ENCODE measurements at places on chromosomes 5 and 9.

GRCh38 chr9:37976714-37977477 lies 73.0 kb upstream of the SLC25A51 start:
- no peak for DNase-seq

DNA sequence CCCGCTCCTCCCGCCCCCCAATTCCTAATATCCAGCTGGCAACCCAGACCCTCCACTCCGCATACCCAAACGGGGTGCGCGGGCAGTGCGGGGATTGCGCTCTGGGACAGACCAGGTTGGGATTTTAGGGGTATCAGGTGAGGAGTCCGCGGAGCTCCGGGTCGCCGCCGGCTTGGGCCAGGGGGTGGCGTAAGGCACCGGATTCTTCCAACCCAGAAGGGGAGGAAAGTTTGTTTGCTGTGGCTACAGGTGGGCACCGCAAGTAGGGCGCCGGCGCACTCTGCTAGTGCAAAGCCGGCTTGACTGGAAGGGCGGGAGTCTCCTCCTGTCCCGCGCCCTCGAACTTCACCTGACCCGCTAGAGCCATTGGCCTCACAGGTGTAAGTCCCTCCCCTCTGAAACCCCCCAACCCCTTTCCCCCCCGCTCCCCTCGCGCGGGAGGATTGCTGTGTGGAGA lies 709 bp downstream of the IQGAP2 start:
- DNase-seq = peak; percentile 74

- no peak for DNase-seq
These were observed 116.6 kb upstream of the BOD1 start for GRCh38 chr5:173733021-173733420.

- no peak for DNase-seq
These were observed 345.7 kb upstream of the WWC1 start for GRCh38 chr5:167945542-167946384.

- DNase-seq = no peak
These were observed 9.5 kb upstream of the QRFP start for GRCh38 chr9:130905902-130906734.

GRCh38 chr5:1913578-1913977 lies 30.9 kb upstream of the IRX4 start:
- no peak for DNase-seq

GRCh38 chr5:132238901-132239500 lies 11.3 kb upstream of the P4HA2 start:
- no peak for DNase-seq

GRCh38 chr5:78640662-78641474 lies 7.7 kb downstream of the LHFPL2 start:
- no peak for DNase-seq

DNA sequence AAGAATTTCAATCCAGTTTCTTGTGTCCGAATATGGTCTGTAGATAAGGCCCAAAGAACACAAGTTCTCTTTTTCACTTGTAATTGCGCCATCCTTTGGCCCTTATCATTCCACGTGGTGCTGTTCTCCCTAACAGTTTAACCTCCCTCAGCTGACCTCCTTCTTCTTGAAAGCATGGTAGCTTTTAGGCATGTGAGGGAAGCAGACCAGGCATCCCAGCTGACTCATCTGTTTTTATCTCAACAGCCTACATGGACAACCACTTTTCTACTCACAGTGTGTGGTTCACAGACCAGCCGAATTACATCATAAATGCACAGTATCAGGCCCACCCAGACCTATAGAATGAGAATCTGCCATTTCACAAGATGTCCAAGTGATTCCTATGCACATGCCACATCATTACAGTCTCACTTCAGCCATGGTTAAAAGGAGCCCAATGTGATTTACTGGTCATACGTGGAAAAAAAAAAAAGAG lies 26.9 kb upstream of the PLIN2 start:
- no peak for DNase-seq

DNA sequence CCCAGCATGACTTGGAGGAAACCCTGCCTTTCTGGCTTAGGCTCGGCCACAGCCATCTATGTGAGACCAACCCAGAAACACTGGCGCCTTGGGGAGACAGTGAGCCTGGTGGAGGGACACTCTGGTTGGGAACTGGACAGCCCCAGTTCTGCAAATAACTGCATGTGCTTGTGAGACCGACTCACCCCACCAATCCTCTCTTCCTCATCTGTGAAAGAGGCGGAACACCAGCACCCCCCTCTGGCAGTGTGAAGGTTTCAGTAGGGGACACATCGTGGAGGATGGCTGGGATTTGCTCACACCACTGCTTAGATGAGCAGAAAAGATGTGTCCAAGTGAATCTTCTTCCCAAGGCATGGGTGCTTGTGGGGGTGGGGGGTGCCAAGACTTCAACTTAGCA lies 43.4 kb upstream of the N4BP3 start:
- no peak for DNase-seq

GRCh38 chr5:91271999-91272398 lies 111.1 kb downstream of the ARRDC3 start:
- DNase-seq = peak; percentile 67

GRCh38 chr5:88452820-88453219 lies 184.2 kb upstream of the TMEM161B start:
- no peak for DNase-seq

- DNase-seq = no peak
These were observed 99.7 kb downstream of the THBS4 start for GRCh38 chr5:80134876-80135275.

GRCh38 chr5:139637438-139638089 lies 10.6 kb upstream of the CXXC5 start:
- DNase-seq = peak; percentile 90

- DNase-seq = no peak
These were observed 28.0 kb downstream of the NLN start for GRCh38 chr5:65749956-65750355.

DNA sequence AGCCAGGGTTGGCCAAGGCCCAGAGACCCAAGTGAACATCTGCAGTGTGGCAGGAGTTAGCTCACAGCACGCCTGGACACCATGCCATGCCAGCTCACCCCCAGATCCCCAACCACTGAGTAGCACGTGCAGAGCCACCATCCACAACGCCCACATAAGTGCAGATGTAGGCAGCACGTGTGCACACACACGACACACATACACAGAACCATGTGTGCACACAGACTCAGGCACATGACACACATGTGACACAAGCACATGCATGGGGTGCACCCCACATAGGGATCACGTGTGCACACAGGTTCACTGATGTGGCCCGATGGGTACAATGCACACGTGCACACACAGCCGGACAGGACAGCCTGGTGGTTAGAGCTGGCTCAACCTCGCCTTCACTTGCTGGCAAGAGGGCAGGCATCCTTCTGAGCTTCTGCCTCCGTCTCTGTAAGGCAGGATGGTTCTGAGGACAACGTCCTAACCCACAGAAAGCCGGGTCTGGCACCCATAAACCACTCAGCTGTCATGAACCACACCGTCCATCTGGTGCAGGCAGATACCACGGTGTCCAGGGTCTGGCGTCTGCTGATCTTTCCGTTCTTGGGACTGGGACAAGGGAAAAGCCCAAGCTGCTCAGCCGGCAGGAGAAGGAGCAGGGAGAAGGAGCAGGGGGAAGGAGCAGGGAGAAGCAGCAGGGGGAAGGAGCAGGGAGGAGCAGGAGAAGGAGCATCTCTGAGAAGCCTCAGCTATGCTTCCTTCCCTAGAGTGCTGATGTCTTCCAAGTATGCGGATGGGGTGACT lies 12.0 kb downstream of the LRRC26 start:
- DNase-seq = no peak

- no peak for DNase-seq
These were observed 30.9 kb downstream of the KCTD16 start for GRCh38 chr5:144201588-144201987.

DNA sequence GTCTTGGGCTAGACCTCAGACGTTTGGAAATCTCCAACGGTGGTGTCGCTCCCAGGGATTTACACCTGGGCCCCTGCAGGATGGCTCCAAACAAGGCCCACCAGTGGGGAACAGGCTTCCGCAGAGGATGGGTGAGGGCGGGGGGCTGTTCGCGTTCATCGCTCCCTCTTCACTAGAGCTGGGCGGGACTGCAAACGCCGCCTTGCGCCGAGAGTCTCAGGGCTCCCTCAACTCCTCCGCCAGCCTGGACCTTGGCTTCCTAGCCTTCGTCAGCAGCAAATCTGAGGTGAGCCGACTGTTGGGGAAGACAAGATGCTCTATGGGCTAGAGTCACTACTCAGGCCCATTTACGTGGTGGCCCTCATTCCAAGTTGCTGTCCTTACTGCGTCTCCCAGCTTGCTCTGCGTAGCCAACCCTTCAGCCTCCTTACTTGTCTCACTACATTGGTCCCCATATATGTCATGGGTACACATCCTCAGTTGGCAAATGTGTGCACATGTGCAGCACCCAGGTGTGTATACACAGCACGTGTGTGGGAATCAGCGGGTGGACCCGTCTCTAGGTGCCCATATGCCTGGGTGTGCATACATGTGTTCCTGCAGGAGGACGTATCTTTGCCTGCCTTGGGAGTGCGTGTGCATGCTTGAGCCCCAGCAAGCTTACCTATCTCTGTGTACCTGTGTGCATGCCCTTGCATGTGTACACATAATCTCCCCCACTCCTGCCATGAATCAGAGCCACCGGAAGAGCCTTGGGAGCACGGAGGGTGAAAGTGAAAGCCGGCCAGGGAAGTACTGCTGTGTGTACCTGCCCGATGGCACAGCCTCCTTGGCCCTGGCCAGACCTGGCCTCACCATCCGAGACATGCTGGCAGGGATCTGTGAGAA lies 10.5 kb downstream of the RGS14 start:
- no peak for DNase-seq

GRCh38 chr5:56259002-56259511 lies 25.9 kb upstream of the ANKRD55 start:
- DNase-seq = peak; percentile 8

GRCh38 chr5:96857924-96858323 lies 18.4 kb upstream of the ERAP2 start:
- DNase-seq = no peak

DNA sequence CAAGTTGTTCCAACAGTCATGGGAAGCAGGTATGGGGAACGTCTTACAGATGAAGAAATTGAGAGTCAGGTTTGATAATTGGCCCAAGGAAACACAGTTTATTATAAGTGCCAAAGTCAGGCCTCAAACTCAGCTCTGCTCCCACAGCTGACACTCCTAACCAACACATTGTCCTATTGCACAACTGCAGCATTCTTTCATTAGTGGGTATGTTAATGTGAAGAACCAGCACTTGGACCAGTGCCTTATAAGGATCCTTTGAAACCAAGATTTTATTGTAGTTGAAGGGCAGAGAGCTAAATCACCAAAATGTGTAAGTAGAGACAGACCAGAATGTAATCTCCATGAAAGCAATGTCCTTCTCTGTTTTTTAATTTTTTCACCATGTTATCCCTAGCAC lies 56.1 kb downstream of the GRIA1 start:
- DNase-seq = no peak

- DNase-seq = no peak
These were observed 468.6 kb downstream of the GADD45G start for GRCh38 chr9:90073186-90073945.

DNA sequence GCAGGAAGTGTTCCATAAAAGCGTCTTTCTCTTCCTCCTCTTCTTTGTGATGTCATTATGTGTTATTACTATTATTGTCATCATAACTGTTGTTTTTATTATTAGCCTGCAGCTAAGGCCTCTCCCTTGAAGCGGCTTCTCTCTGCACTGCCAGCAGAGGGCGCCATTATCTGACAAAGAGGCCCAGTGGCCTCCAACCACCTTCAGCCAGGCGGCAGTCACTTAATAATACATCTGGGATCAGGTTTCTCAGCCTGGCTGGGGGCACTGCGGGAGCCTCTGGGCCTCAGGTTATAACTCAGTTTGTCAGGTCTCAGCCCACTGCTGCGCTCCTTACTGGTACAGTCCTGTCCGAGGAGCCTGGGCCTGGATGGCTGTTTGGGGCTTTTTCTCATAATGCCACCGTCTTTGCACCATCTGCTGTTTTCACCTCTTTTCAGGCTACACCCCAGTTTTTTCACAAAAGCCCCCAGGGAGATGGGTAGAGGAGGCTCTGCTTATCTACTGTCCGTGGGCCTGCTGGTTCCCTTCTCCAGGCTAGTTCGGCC lies 281.9 kb downstream of the NSG2 start:
- DNase-seq = peak; percentile 27

DNA sequence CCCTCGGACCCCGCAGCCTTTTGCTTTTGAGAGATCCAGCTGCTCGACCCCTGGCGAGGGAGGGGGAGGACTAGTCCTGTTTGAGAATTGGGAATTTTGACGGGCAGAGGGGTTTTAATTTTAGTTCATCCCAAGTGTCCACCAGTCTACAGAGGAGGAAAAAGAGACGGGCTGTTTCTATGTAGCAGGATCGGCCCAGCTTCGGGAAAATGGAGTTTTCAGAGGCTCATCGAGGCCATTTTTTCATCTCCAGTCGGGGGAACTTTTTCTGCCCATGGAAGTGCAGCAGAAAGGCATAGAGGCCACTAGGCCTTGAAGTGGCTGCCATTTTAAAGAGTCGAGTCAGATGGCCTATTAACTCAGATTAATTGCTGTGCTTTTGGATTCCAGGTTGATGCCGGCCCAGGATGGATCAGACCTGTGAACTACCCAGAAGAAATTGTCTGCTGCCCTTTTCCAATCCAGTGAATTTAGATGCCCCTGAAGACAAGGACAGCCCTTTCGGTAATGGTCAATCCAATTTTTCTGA lies 1.2 kb downstream of the NSD1 start:
- DNase-seq = no peak

DNA sequence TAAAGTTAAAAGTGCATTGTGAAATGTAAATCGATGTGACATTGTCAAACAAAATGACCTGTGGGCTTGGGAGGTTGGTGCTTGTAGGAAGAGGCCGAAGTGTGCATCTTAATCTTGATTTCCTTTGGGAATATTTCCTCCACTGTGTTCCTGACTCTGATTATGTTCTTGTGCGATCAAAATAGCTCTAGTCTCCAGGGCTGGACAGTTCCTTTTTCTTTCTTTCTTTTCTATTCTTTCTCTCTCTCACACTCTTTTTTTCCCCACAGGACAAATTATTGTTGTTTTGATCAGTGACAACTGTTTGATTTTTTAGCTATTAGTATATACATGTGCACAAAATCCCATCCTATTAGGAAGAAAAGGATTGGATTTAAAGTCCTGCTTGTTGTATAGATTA lies 347.5 kb downstream of the ZSWIM6 start:
- DNase-seq = no peak

DNA sequence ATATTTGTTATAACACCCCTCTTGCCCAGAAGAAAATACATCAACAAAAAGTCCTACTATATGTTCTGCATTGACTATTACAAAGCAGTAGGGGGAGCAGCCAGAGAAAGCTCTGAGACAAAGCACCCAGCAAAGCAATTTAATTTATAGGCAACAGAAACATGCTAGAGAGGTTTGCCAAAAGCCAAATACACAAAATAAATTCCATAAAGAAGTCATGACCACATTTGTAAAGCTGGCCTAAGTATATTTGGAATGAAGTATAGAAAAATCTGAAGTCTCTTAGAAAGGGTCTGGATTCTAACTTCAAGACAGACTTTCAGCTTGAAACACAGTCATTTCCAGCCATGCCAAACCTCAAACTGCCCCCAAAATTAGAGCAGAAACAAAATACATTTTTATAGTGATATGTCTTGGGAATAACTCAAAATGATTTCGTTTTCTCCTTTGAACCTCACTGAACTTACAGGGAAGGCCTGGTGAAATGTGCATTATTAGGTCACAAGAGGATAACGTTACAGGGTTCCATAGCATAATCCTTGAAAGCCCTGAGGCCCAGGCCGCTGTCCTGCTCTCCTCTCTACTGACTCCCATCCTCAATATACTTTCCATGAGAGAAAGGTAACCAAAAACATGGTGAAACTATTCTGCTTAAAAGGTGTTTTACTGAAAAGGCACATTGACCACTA lies 451.8 kb downstream of the RAB3C start:
- no peak for DNase-seq

GRCh38 chr9:119588874-119589744 lies 219.9 kb upstream of the BRINP1 start:
- no peak for DNase-seq

- no peak for DNase-seq
These were observed 25.5 kb downstream of the INSYN2B start for GRCh38 chr5:169954786-169955185.
